Retina (tissue), 1 donor: ENCODE measurements at places on chromosomes 16 and 17.

DNA sequence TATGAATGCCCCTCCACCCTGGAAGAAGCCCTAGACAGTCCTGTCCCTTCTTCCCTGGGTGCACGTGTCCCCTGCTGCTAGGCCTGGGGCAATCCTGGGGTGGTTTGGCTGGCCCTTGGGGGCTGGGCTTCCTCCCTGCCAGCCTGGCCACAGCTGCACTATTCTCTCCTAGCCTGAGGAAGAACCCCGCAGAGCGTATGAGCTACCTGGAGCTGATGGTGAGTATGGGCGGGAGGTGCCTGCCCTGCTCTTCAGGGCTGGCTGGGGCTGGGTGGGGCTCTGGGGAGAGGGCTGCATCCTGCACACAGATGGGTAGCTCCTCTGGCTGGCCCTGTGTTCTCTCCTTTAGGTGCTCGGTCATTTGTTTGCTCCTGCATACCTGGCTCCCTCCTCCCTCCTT, 28.8 kb downstream of the MAP2K3 start:
- no peak for DNase-seq

- no peak for DNase-seq
Measured at GRCh38 chr16:20763461-20764232, at the start of gene ACSM3. Gene ACSM3 (plus strand): TSS chr16:20764014. CDS start chr16:20770035, 6,021 bp downstream.

DNA sequence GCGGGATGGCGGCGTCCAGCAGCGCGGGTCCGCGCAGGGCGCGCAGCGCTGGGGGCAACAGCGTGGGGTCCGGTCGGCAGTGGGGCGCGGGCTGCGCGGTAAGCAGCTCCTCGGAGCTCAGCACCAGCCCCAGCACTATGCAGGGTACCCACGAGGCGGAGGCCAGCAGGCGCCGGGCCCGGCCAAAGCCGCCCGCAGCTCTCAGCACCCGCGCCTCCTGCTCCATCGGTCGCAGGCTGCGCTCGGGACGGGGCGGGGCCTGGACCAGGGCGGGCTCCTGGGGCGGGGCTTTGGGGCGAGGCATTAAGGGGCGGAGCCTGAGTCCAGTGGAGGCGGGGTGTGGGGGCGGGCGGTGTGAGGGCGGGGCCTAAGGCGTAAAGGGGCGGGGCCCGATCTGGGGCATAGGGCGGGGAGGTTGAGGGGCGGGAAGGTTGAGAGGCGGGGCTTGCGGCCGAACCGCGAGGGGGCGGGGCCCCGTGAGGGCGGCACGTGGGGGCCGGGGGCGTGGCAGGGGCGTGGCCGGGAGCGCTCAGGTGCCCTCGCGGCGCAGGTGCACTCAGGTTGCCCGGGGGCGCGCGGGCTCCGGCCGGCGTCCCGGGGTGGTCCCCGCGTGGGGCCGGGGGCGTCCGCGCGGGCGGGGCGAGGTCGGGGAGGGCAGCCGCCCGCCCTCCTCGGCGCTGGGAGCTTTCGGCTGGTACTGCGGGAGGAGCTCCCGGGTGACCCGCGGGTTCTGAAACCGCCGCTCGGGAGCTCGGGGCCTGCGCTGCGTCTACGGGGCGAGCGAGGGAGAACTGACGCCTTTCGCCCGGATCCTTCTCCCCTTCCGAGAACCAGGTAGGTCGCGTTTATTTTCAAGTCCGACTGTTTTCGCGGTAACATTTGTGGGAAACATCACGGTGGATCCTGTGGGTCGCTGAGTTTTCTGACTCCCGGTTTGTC, 1.4 kb upstream of the SLC22A31 start:
- no peak for DNase-seq

- DNase-seq = no peak
Measured at GRCh38 chr17:29674281-29674680, 51.6 kb upstream of the CORO6 start.

DNA sequence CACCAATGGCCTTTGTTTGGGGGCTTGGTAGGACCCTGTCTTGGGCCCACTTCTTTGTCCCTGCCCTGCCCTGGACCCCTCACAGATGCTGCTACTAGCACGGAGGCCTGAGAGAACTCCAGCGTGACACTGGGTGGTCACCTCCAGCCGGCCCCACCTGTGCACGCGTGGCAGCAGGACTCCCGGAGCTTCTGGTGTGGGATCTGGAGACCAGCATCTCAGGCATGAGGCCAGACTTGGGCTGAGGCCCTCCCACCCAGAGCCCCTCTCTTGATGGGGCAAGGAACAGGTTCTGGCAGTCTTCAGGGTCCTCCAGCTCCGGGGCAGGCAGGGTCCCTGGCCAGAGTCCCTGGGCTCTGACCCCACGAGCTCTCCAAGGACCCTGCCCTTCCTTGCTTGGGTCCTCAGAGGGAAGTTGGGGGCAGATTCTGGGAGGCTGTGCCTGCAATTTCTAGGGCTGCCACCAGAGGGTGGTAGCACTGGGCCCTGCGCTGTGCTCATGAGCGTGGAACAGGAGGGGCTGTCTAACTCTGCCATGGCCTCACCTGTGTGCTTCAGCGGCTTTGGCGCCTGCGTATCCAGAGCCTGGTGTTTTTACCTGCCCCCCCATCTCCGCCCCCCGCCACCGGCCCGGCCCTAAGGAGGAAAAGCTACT, 3.1 kb upstream of the BAIAP3 start:
- DNase-seq = no peak

DNA sequence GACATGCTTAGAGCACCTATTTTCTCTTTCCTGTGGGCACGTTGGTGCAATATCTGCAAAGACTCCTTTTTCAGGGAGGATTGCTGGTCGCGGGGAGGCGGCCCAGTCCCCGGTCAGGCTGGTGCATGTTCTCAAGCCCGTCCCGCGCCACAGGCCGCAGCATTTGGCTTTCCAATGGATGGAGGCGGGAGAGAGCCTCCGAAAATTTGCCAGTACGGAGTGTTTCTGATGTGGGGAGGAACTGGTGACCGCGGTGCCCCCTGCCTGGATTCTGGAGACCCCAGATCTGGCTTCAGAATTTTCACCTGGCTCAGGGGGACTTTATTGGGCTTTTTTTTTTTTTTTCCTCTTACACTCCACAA, 2.3 kb downstream of the CMIP start:
- DNase-seq = no peak

DNA sequence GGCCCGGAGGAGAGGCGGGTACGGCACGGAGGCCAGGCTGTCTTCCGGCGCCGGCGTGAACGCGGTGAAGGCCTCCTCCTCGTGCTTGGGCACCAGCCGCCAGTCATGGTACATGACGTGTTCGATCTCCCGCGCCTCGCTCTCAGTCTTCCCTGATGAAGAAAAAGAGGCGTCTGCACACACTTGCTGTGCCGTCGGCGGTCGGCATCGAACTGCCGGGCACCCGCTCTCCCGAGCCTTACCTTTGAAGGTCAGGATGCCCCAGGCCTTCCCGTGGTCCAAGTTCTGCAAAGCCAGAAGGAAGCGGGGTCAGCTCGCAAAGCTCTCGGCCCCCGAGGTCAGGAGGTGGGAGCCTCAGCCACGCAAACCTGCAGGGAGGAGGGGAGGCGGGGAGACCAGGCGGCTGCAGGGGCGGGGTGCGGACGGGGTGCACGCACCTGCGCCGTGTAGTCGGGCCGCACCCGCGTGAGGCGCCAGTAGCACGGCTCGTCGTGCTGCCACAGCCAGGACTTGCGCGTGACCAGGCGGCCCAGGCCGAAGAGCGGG, at the start of gene EME2:
TSS of gene EME2 (plus strand) at position 449 of the 546 bp plus-strand sequence. CDS start 418 bp downstream, outside the sequence.
- DNase-seq = no peak

DNA sequence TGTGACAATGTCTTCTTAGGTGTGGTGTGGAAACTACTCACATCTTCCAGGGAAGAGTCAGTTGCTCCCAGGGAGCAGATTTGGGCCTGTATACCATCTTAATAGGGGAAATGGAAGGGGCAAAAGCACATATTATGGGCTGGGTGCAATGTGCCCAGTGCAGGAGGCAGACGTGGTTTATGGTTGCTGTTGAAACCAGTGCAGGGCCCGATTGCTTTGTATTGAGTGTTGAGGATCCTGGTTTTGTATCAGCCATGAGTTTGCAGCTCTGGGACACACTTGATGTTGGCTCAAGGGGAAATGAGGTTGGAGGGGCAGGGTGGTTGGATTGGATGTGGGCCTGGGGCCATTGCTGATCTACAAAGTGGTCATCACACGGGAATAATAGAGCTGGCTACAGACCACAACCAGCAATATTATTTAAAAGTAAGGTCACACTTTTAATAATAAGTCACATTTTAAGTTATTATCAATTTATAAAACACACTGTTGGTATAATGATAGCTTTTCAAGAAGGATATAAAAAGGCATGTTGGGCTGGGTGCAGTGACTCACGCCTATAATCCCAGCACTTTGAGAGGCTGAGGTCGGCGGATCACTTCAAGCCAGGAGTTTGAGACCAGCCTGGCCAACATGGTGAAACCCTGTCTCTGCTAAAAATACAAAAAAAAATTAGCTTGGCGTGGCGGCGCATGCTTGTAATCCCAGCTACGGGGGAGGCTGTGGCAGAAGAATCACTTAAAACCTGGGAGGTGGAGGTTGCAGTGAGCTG, 302.4 kb downstream of the SEC14L1 start:
- no peak for DNase-seq

DNA sequence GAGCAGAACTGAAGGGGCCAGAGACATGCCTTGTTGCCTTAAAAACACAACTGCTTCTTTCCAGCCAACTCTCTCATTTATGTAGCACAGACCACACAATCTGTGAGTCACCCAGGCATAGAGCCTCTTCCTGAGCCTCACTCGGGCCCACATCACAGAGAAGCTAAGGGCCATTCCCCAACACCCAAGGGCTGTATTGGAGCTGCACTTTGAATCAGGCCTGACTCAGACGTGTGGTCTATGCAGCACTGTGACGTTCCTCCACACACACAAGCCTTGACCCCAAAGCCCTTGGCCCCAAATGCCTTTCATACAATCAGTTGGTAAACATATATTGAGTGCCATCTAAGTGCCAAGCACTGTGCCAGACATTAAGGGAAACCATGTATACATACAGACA, 308.9 kb upstream of the DYNLRB2 start:
- no peak for DNase-seq

DNA sequence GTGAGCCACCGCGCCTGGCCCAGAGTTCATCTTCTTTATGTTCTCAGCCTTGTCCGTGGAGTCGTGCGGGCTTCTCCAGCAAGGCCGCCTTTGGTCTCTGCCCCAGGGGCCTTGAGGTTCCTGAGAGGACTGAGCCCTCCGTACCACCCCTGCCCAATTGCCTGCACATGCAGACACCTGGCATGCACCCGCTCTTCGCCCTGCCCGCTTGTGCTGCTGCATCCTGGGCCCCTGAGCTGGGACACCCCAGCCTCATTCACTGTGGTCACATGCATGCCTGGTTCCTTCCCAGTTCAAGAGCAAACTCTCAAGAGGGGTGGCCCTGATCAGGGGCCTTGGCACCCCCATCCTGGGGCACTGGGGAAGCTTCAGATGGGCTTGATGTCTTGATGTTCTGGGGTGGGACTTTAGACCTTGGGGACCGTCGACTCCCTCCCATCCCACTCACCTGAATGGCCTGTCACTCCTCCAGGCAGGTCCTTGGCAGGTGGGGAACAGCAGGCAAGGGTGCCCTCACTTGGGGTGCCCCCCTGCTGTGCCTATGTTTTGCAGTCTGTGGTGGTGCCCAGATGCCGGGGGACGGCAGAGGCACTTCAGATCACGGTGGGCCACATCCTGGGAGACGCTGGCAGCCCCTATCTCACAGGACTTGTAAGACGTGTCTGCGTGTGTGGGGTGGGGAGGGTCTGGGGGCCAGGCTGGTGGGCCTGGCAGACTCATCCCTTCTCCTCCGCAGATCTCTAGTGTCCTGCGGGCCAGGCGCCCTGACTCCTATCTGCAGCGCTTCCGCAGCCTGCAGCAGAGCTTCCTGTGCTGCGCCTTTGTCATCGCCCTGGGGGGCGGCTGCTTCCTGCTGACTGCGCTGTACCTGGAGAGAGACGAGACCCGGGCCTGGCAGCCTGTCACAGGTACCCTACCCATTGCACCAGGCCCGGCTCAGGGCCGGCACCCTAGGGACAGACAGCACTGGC, 12.7 kb upstream of the SPNS2 start:
- no peak for DNase-seq
